PC-3 (cell line): ENCODE measurements at places on chromosomes 4 and X. TPM values are rescaled to one million over a fixed set of nuclear protein-coding genes. Genes with fewer than 3 reads are reported as not detected.
A peak's percentile ranks its signal among the peaks of the same experiment; 100 is the strongest.

Gene NPY5R
- not detected in 2 replicates for total RNA-seq

DNA sequence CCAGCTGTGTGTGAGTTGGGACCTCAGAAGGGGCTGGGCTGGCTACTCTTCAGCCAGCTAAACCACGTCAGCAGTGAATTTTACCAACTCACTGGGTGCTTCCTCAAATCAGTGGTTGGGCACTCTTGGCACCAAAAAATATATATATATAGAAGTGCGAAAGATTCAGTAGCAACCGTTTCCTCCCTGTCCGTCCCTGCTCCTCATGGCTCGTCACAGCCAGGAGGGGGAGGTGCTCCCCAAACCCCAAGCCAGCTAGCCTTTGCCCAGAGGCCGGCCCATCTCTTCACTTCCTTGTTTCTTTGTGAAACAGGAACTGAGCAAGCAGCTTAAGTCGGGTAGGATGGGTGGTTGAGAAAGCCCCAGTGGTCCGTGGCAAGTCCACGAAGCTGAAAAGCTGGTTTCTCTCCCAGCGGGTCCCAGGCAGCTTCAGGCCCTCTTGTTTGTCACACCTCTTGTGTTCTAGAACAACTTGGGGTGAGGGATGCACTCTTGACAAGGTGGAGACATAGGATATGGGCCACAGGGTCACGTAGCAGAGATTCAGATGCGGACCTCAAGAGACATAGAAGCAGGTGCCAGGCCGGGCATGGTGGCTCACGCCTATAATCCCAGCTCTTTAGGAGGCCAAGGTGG is 6.8 kb upstream of the SASH3 start:
- H3K36me3 ChIP-seq, result no peaks in the 10 kb centered on the region
- no peak overlapping the region for H3K27ac ChIP-seq
- DNase-seq, result no peak
- H3K4me1 ChIP-seq, result peaks cover 12% of the 10 kb centered on the region
- no peak overlapping the region for H3K4me3 ChIP-seq
- H3K27me3 ChIP-seq, result no peaks in the 10 kb centered on the region

GRCh38 chr4:139312552-139313332 is 10.5 kb upstream of the NDUFC1 start:
- H3K27me3 ChIP-seq, result no peaks in the 10 kb centered on the region
- H3K4me1 ChIP-seq, result no peaks in the 10 kb centered on the region
- no peak for DNase-seq
- H3K36me3 ChIP-seq, result no peaks in the 10 kb centered on the region
- no peak overlapping the region for H3K4me3 ChIP-seq

DNA sequence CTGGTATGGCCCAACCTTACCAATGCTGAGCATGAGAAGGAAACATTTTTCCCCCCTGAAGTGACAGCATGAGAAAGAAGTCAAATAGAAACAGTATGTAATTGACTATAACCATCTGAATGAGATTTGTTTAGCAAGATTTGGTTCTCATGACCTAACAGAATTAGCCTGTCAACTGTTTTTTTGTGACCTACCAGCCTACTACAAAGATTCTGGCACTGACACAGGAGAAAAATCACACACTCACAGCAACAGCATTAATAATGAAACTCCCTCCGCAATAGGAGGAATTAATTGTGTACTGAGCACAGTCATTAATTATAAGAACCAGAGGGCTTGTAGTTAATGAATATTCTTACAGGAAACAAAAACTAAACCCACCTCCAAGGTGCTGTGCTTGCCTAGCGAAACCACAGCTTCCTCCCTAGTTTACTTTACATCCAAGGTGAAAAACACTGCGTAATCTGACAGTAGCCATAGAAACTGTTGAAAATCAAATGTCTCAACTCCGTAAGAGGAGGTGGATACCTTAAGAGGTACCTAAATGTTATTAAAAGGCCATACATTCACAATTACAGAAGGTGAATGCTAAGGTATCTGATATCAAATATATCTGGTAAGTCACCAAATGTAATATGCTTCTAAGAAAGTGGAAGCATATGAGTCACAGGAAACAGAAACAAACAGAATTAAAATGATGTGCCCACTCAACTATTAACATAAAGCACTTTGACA is 34.9 kb downstream of the MMRN1 start:
- no peaks in the 10 kb centered on the region for H3K4me1 ChIP-seq
- no peak overlapping the region for H3K27ac ChIP-seq
- H3K36me3 ChIP-seq, result no peaks in the 10 kb centered on the region
- no peak overlapping the region for H3K4me3 ChIP-seq
- DNase-seq, result peak; percentile 34

- DNase-seq, result peak; percentile 34
- H3K4me1 ChIP-seq, result peaks cover 17% of the 10 kb centered on the region
- H3K36me3 ChIP-seq, result no peaks in the 10 kb centered on the region
- peak overlapping the region; percentile 74 for H3K4me3 ChIP-seq
Measured at GRCh38 chrX:7926501-7926900, 712 bp downstream of the PNPLA4 start.

Gene STARD8
- 0.69 and 0.91 TPM in 2 replicates for total RNA-seq

Gene RS1
- total RNA-seq, result not detected in 2 replicates

- H3K4me1 ChIP-seq, result no peaks in the 10 kb centered on the region
- DNase-seq, result no peak
- H3K4me3 ChIP-seq, result no peak overlapping the region
- H3K27me3 ChIP-seq, result no peaks in the 10 kb centered on the region
- no peak overlapping the region for H3K27ac ChIP-seq
- H3K36me3 ChIP-seq, result no peaks in the 10 kb centered on the region
Measured at GRCh38 chrX:108666101-108666500, 70.3 kb downstream of the IRS4 start.

GRCh38 chrX:48890934-48891401 is 6.6 kb downstream of the TIMM17B start:
- DNase-seq, result no peak
- H3K27me3 ChIP-seq, result no peaks in the 10 kb centered on the region
- no peaks in the 10 kb centered on the region; the same call in 1 of the 2 replicates for H3K36me3 ChIP-seq
- H3K4me3 ChIP-seq, result peak overlapping the region; percentile 64
- H3K4me1 ChIP-seq, result peaks cover 9% of the 10 kb centered on the region; the same call in 1 of the 2 replicates

GRCh38 chr4:94338681-94339351 is 3.8 kb downstream of the HPGDS start:
- H3K27me3 ChIP-seq, result no peaks in the 10 kb centered on the region
- no peak overlapping the region for H3K27ac ChIP-seq
- DNase-seq, result no peak
- peaks cover 17% of the 10 kb centered on the region for H3K4me1 ChIP-seq
- no peak overlapping the region for H3K4me3 ChIP-seq

GRCh38 chrX:23792861-23793553 is 10.0 kb downstream of the SAT1 start:
- H3K4me3 ChIP-seq, result no peak overlapping the region
- peaks cover 14% of the 10 kb centered on the region for H3K4me1 ChIP-seq
- H3K27ac ChIP-seq, result no peak overlapping the region
- no peaks in the 10 kb centered on the region for H3K36me3 ChIP-seq
- DNase-seq, result no peak
- H3K27me3 ChIP-seq, result no peaks in the 10 kb centered on the region

DNA sequence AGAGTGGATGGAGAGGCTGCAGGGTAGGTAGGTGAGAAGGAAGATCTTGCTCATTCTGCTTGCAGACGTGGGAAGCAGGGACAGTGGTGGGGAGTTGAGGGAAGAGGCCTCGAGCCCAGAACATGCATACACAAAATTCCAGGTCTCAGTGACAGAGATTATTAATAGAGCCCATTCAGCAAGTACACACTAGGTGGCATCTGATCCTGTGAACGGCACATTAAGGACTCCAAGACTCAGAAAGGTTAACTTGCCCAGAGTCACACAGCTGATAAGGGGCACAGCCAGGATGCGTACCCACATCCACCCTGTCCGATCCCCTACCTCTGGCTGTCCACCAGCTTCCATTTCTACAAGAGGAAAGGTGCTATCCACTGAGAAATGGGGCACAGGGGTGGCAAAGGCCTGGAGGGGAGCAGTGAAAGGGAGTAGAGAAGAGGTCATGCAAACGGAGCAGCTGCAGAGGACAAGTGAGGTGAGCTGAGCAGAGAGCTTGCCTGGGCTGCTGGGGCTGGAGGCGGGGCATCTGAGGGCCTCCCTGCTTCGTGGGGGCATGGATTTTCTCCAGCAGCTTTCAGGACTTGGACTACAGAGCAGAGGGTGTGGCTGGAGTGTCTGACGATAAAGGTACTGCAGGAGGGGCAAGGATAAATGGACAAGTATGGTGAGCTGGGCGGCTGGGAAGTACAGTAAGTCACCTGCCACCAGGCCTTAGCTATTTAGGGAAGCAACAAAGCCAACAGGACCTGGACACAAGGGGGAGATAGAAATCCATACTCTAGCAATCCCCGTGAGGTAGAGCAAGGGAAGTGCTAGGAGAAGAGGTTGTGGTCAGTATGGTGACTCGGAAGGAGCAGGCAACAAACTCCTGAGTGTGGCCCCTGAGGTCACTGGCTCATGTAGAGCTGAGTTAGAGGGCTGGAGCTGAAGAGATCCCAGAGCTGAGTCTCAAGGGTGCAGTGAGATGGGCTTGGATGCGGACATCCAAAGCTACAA is 11.2 kb downstream of the IDS start:
- peaks cover 49% of the 10 kb centered on the region for H3K4me1 ChIP-seq
- peaks cover 60% of the 10 kb centered on the region for H3K36me3 ChIP-seq
- peak; percentile 43 for DNase-seq
- H3K4me3 ChIP-seq, result no peak overlapping the region; the same call in 1 of the 2 replicates
- H3K27me3 ChIP-seq, result no peaks in the 10 kb centered on the region

DNA sequence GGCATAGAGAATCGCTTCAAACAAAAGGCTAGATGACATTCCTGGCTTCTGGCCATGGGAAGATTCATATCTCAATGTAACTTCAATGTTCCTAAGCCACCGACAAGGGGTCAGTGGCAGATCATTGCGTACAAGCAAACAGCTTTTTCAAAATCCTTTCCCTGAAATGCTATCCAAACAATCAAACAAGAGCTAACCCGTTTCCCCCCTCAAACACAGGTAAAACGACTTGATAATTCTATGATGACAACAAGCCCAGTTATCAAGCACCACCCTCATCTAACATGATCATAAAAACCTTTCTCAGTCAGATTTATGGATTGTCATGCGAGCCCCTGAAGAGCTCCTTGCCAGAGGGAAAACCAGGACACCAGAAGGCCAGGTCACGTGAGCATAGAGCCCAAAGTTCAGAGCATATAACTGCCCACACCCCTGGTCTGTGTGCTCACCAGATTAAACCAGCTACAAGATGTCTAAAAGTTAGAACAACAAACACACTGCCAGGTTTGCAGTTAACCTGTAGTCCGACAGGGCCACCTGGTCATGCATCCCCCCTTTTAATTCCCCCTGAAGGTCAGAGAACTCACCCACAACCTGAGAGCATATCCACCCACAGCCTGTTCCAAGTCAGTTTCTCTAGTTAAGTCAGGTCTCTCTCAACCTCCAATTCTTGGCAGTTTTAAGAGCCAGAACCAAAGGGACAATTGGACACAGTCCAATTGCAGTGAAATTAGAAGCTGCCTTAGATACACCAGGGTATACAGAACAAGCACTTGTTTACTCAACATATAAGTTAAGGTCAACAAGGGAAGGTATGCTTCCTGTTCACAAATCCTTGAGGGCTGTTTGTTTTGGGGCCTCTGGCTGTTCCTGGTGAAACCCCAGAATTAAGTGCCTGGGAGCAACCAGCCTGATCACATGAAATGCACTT is 248.1 kb upstream of the PPARGC1A start:
- peaks cover 10% of the 10 kb centered on the region; the same call in 1 of the 2 replicates for H3K27me3 ChIP-seq
- H3K36me3 ChIP-seq, result no peaks in the 10 kb centered on the region
- no peak overlapping the region for H3K4me3 ChIP-seq
- H3K27ac ChIP-seq, result no peak overlapping the region

Gene FOXO4
- 5.1 and 5.6 TPM in 2 replicates for total RNA-seq

- H3K27me3 ChIP-seq, result no peaks in the 10 kb centered on the region
- peak; percentile 92 for DNase-seq
- peaks cover 52% of the 10 kb centered on the region for H3K36me3 ChIP-seq
- peaks cover 49% of the 10 kb centered on the region for H3K4me1 ChIP-seq
Measured at GRCh38 chrX:149495573-149496071, 9.5 kb downstream of the IDS start.

DNA sequence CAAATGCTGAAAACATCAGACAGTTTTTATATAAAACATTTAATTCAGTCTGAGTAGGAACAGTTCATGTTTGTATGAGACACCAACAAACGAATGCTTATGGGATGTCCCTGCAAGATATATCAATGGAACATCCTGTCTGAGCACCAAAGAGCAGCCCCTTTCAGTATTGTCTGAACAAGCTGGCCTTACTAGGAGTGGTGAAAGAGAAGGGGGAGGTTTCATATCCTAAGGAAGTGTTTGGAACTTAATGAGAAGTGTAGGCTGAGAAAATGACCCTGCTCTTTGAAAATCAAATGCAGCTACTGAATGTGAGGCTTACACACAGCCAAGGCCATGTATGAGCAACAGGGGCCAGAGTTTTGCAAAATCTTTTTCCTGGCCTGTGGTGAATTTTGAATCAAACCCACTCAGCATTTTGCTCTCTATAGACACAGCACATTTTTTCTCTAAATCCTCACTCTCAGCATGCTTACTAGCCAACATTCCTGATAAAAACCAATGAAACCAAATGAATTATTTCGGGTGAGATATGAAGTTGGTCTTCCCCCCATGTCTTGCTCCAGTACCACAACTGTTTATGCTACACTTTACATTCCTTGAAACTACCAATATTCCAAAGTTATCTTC is 119.4 kb downstream of the LUZP4 start:
- no peaks in the 10 kb centered on the region for H3K27me3 ChIP-seq
- H3K4me3 ChIP-seq, result no peak overlapping the region
- peaks cover 13% of the 10 kb centered on the region for H3K4me1 ChIP-seq
- no peaks in the 10 kb centered on the region for H3K36me3 ChIP-seq

Gene ADRA2C
- 0.52 TPM in 1 of 2 replicates, not detected in the other for total RNA-seq

Gene TGIF2LX
- not detected in 2 replicates for total RNA-seq

- peak; percentile 66 for DNase-seq
- peaks cover 6% of the 10 kb centered on the region for H3K4me1 ChIP-seq
- no peak overlapping the region for H3K4me3 ChIP-seq
- H3K27me3 ChIP-seq, result no peaks in the 10 kb centered on the region
Measured at GRCh38 chr4:36235306-36235705, 9.0 kb downstream of the ARAP2 start.

DNA sequence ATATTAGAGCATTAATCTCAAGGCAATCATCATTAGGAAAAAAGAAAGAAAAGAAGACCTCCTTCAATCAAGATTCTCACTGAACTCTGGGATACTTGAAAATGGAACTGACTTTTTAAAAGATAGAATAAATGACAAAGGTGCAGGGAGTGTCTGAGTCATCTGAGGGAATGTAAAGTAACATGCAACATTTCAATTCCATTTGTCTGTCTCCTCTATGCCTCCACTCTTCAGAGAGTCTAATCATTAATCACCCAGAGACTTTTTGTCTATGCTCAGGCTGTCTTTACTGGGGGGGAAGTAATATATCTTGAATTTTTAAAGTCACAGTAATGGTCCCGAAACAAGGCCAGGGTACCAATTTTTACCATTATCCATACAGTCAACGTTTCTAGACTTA is 55.0 kb upstream of the PACRGL start:
- no peak overlapping the region for H3K27ac ChIP-seq
- DNase-seq, result peak; percentile 8
- H3K36me3 ChIP-seq, result no peaks in the 10 kb centered on the region
- no peaks in the 10 kb centered on the region for H3K4me1 ChIP-seq
- no peaks in the 10 kb centered on the region for H3K27me3 ChIP-seq

DNA sequence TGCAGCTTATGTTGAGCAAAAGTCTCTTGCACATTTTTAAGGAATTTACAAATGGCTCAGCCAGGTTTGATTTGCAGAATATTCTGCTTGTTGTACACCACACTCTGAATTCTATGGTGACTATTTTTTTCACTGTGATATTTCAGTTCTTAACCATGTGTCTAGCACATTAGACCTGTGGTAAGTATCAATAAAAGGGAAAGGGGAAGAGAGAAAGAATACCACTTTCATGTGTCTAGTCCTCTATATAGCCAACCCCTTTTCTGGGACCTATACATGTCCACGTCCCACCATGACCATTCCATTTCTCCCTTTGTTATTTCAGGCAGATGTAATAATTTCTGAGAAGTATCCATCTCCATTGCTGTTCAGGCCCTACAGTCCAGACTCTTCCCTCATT is 121.3 kb upstream of the PNPLA4 start:
- DNase-seq, result no peak
- H3K27ac ChIP-seq, result no peak overlapping the region
- H3K27me3 ChIP-seq, result no peaks in the 10 kb centered on the region
- H3K4me3 ChIP-seq, result no peak overlapping the region
